ENCODE measurements at places on chromosomes 12 and 14.

DNA sequence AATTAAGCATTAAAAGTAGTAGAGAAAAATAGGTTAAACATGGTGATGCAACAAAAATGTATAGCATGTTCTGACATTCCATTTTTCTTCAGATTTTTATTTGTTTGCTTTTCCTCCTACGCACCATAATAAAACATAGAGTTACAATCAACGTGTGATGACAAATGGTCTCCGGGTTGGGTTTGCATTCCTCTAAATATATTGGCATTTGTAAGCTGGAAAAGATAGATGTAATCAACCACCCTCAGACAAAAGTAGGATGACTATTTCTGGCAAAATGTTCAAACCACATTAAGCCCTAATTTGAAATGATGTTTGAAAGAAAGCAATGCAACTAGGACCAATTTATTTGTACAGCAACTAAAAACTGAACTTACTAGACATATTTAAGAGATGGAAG, 58.4 kb downstream of the SLC25A21 start:
- no peak for ATAC-seq

DNA sequence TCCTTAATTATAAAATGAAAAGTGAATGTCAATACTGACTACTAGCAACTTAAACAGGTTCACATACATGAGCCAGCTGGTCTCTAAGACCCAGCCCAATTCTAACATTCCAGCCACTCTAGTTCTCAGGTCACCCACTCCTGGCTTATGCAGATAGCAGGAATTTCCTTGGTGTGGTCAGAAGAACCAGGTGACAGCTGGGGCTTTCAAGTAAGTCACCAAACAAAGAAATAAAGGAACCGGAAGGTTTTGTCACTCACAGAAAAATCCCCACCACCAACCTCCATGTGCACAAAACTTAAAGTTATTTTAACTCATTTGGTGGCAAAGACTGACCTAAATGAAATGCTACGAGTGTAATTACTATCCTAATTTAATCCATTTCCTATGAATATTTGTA, 129.6 kb upstream of the CDKN3 start:
- ATAC-seq: no peak

GRCh38 chr12:116600959-116601918, 42.1 kb downstream of the MAP1LC3B2 start:
- no peak for ATAC-seq

GRCh38 chr12:91892081-91892855, 253.4 kb downstream of the BTG1 start:
- ATAC-seq: no peak

- no peak for ATAC-seq
Measured at GRCh38 chr12:120264904-120265472, 542 bp downstream of the PXN start.

Measured in gastroesophageal sphincter (tissue), 4 donors.